ENCODE measurements at places on chromosomes 2 and 18. TPM values are rescaled to one million over a fixed set of nuclear protein-coding genes. Genes with fewer than 3 reads are reported as not detected.

The TSPYL6 gene
- total RNA-seq: not detected

The DES gene
- not detected for total RNA-seq

The SERPINB2 gene
- total RNA-seq: 1.2 TPM

The RBM43 gene
- total RNA-seq: 3.4 TPM

The KIF1A gene
- total RNA-seq: 1.6 TPM

The TMEFF2 gene
- not detected for total RNA-seq

The HRH4 gene
- not detected for total RNA-seq

The SCTR gene
- not detected for total RNA-seq

The BUB1 gene
- total RNA-seq: 49.5 TPM

The MTCL1 gene
- 1.1 TPM for total RNA-seq

The ODC1 gene
- 566 TPM for total RNA-seq

The DSG4 gene
- not detected for total RNA-seq

The C2orf15 gene
- total RNA-seq: 0.86 TPM

The AP1S3 gene
- 16.9 TPM for total RNA-seq

The FAM110C gene
- 0.48 TPM for total RNA-seq

The FAM117B gene
- 5.9 TPM for total RNA-seq

GRCh38 chr18:23198217-23198845 lies 63.0 kb downstream of the CABLES1 start:
- DNase-seq: no peak

- no peak for DNase-seq
These were observed 119.0 kb downstream of the GCA start for GRCh38 chr2:162462911-162463310.

DNA sequence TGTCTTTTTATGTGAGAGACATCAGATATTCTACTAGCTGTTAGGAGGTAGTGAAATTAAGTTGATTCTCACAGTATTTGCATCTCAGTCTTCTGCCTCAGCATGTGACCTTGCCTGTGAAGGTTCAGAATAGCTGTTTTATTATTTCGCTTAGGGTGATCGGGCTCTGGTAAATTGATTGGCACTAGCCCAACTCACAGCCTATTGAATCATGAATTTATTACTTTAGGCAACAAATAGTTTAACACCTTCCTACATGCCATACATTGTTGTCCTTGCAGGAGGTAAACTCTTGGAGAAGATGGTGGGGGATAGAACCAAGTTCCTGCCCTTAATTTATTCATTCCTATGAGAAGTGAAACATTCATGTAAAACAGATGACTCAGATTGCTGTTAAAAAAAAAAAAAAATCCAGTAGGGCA lies 101.9 kb downstream of the GPD2 start:
- DNase-seq: no peak

GRCh38 chr2:55827855-55828254 lies 95.7 kb downstream of the EFEMP1 start:
- no peak for DNase-seq

- DNase-seq: no peak
These were observed 8.3 kb upstream of the YWHAQ start for GRCh38 chr2:9639000-9639602.

DNA sequence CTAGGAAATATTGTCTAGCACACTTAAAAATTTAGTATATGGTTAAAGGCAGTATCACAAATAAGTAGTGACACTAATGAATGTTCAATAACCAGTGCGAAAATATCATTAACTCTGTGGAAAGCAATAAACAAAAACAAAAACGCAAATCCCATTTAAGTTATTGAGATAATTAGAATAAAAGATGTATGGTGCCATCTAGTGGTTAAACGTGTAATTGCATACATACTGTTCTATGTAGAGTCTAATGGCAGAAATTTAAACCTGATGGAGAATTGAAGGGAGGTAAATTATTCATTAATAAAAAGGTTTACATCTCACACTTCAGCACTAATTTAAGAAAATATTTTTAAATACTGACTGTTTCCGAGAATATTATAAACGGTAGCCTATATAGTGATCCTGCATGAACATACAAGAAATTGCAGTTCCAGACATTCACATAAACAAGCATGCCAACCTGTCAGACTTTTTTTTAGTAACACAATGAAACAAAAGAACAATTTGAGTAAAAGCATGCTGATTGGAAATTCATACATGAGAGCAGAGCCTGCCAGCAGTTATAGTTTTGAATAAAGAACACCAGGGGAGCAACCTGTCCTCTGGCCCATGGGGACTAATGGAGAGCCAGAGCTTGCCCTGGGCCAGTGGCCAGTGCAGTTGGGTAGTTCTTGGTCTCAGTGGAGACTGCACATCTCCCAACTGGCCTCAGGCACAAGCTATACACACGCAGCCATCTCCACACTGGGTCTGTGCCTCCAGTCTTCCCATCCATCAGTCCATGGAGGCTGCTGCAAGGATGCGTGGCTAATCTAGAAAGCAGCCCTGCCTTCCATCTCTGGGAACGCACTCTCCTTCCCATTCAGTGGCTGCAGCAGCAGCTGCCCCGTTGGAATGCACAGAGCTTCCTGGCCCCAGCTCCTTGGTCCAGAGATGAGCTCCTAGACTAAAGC lies 28.0 kb downstream of the GCG start:
- DNase-seq: peak; percentile 43

GRCh38 chr2:167114018-167114417 lies 225.7 kb downstream of the XIRP2 start:
- DNase-seq: no peak

DNA sequence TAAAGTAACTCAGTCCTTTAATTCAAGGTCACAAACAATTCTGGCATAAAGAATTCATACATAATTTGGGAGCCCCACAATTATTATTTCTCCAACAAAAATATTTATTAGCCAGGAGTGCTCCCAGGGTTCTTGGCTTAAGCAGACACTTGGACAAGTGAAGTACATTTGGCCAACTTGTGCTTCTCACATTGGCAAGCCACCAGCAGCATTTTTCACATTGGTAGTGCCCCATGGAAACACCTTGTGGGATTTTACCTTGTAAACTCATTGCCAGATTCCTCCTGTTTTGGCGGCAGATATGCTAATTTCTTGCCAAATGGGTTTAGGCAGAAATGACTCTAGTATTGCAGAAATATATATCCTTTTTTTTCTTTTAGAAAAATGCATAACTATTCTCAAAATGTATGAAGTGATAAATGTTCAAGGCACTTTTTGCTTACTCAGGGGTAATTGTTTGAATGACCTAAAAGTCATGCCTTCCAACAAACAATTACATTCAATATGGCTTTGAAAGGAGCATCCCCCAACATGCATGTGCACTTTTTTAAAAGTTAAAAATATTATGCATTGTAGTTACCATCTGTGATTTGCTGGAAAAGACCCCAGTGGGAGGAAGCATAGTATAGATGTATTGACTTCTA lies 113.5 kb downstream of the CSRNP3 start:
- no peak for DNase-seq

- no peak for DNase-seq
These were observed 14.6 kb upstream of the DYNC2LI1 start for GRCh38 chr2:43759195-43759594.

DNA sequence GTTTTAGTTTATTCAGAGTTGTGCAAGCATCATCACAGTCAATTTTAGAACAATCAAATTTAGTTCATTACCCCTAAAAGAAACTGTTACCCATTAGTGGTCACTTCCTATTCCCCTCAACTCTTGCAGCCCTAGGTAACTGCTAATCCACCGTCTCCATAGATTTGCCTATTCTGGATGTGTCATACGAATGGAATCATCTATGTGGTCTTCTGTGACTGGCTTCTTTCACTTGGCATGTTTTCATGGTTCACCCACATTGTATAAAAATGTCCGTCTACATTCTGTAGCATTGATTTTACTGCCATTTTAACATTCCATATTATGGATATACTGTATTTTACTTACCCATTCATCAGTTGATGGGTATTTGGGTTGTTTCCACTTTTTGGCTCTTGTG lies 5.3 kb upstream of the CEP68 start:
- DNase-seq: no peak

DNA sequence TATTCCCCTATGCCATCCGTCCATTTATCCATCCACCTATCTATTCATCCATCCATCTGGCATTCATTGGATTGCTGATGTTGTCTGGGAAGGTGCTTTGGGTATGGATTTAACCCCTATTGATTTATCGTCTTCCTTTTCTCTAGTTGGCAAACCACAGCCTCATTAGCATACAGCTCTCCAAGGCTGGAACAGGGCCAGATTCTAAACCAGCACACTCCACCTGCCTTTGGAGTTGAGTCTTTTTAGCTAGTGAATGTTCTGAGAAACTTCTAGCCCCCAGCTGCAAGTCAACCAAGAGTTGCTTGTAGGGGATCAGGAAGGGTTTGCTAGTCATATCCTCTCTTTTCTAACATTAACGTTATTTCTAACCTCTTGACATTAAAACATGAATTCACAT lies 90.7 kb downstream of the NRP2 start:
- DNase-seq: no peak

DNA sequence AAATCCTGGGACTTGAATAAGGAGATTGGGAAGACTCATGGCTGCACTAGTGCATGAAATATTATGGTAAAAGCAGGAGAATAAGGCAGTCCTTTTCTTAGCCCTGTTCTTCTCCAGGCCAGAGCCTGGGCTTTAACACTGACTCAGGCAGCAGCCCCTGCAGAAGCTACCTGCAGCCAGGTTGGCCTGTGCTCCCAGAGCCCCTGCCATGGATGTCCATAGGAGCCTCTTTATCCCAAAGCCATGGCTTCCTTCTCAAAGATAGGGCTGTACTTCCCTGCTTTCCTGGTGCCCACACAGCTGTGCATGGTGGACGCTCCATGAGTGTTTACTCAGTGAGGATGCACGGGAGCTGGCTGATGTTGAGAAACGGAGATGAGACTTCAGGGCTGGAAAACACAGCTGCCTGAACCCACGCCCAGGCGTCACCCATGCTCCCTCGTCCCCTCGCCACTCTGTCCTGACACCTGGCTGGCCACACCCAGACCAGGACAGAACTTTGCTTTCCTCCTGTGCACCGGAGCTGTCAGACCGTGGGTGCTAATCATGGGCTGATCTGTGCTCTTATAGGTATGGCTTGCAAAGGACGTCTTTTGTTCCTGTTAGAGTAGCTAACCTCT lies 135.5 kb downstream of the GLI2 start:
- no peak for DNase-seq

- DNase-seq: no peak
These were observed 795.7 kb downstream of the DCC start for GRCh38 chr18:53135654-53136053.

GRCh38 chr2:98882971-98883779 lies 52.9 kb downstream of the CRACDL start:
- DNase-seq: no peak

GRCh38 chr2:189583227-189584198 lies 2.9 kb upstream of the SLC40A1 start:
- DNase-seq: no peak

GRCh38 chr2:2698182-2699120 lies 367.4 kb upstream of the MYT1L start:
- DNase-seq: no peak

DNA sequence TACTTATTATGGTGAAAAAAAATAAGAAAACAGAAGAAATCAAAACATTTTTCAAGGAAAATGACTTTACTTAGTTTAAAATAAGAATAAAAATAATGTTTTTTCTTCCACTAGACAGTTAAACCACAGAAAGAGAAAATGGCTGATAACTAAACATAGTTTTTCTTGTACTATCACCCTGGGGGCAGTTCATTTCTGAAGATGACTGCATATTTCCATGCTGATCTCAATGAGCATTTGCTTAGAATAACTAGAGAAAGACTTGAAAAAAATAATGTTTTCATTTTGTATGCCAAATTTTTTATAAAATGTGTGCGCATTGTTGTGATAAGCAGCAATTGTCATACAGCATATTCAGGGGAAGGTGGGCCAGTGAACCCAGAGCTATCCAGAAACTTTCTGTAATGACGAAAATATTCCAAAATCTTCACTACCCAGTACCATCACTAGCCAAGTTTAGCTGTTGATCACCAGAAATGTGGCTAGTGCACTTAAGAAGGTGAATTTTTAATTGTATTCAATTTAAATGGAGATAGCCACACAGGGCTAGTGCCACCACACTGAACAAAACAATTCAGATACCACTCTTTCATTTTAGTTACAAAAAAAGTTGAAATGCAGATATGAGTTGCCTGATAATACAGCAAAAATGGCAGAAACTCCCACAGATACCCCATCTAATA lies 513.4 kb upstream of the NETO1 start:
- no peak for DNase-seq

DNA sequence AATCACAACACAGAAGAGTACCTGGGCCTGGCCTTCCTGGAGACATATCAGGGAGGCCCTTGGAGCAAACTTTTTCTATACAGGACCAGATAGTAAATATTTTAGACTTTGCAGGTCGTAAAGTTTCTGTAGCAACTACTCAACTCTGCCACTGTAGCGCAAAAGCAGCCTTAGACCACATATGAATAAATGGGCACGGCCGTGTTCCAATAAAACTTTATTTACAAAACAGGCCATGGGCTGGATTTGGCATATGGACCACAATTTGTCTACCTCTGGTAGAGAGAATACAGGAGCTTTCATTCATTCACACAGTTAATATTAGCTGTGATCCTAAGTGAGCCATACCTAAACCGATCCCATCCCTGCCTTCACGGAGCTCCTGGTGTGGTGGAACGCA lies 98.6 kb upstream of the CAB39 start:
- DNase-seq: no peak

DNA sequence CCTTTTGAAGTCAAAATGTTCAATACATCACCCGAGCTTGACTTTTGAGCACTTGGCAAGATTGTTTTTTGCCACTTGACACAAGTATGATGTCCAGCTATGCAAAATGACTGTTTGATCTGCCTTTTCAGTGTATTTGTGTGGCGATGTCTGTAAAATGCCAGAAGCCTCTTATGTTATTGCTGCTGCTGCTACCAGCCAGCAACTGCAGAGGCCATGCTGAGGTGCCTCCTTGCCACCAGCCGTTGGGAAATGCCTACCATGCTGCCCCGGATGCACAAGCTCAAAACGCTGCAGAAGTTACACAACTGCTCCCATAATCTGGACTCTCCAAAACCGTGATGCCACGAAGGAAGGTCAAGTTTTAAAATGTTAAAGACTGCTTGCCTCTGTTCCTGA lies 80.3 kb downstream of the RTN4 start:
- DNase-seq: no peak

DNA sequence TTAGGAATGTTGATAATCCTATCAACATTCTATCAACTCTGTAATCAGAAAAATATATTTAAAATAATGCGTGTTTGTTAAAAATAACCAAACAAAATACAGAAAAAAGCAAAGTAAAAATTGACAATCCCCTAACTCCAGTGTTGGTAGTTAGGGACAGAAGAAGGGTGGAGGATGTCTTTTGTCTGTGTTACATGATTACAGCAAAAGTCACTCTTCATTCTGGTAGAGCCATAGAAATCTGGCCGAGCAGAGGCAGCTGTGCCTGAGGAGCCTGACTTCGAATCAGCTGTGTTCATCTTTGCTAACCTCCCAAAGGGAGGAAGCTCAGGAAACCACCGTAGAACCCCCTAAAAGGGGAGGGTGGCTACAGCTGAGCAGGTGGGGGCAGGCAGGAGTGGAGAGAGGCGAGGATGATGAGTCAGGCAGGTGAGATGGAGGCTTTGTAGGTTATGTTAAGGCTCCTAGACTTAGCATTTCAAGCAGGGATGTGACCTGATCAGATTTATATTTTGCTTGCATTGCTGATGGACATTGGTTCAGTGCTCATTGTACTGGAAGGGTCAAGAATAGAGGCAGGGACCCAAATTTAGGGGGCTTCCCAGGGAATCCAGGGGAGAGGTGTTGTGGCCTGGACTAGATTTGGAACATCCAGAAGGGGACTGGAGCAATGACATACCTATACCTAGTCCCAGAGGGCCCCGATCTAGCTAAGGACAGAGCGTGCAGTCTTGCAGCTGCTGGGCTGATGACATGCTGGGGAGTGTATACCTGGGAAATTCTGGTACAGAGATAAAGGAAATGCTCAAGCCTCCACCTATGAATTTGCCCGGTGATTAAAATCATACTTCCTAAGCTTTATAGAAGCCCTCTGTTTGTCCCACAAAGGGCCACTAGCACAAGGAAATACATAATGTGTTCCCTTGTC lies 95.7 kb downstream of the NEDD4L start:
- DNase-seq: no peak
